ENCODE measurements at places on chromosomes 11 and 22.

GRCh38 chr22:30985561-30986208, 16.6 kb downstream of the TUG1 start:
- DNase-seq = no peak

DNA sequence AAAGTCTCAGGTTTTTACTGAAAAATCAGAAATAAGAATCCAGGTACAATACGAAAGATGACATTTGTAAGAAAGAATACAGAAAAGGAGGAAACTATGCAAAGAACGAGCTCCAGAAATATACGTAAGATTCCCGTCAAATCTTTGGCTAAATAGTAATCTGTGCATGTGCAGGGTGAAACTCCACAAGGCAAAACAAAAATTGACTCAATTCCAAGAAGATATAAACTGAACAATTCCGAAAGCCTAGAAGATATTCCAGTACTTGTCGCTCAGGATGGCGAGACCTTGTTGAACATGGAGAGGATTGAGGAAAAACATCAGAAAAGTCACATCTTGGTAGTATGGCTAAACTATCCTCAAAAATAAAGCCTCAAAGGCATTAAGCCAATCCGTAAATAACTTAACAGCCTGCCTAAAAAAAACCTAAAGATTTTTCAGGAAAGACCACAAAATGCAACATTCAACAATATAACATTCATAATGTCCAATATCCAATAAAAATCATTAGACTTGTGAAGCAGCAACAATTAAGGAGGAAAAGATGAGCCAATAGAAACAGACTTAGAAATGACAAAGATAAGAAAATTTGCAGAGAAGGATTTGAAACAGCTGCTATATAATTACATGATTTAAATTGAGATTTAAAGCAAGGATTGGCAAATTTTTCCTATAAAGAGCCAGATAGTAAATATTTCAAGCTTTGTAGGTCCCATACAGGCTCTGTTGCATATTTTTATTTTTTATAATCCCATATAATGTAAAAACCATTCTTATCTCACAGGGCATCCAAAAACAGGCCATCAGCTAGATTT, 166.4 kb upstream of the UBASH3B start:
- DNase-seq = no peak

DNA sequence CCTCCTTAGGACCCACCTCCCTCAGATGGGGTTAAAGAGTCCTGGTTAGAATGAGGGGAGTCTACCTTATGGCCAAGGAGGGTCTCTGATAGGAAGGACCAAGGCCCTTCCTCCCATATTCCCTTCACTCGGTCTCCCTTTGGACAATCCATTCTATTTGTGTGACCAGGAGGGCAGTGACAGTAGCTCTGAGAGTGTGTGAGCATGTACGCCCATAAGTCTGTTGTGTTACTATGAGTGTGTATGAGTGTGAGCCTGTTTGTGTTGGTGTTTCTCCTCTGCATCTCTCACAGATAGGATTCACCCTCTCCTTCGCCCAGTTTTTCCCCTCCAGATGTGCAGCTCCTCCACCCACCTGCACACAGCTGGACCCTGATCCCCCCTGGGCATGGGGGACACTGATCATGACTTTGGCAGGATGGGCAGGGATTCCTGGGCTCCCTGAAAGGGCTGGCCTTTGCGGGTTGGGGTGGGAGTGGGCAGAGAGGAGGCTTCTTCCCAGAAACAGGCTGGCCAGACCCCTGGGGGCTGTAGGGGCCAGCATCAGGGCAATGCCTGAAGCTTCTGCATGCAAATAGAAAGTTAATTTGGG, 14.5 kb downstream of the PHLDB1 start:
- DNase-seq = peak; percentile 31

GRCh38 chr22:43109921-43110443, 568 bp upstream of the BIK start:
- DNase-seq = no peak

DNA sequence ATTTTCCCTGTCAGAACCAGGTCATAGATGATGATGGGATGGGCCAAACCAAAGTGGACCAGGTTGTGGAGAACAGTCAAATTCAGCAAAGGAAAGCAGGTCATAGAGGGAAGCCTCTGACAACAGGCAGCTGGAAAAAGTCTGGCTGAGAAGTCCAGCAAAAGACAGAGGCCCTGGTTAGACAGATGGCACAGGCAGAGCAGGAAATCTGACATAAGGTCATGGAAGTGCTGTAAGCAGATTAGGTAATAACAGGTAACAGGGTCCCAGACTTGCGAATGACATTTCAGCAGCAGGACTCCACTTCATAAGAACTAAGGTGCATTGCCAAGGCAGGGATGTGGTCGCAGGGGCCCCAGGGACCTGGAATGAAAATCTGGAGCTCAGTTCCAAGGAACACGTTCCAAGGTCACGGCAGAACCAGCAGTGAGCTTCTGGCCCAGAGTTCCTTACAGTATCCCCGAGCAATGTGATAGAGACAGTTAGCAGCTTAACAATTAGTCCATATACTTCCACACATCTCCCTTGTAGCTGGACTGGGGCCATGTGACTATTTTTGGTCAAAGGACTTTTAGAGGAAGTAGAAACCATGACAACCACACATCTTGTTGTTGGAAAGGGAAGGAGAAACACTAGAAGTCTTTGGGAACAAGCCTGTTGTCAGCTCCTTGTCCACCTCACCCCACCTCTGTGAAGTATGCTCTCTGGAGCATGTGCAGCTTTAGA, 75.4 kb downstream of the ME3 start:
- no peak for DNase-seq

DNA sequence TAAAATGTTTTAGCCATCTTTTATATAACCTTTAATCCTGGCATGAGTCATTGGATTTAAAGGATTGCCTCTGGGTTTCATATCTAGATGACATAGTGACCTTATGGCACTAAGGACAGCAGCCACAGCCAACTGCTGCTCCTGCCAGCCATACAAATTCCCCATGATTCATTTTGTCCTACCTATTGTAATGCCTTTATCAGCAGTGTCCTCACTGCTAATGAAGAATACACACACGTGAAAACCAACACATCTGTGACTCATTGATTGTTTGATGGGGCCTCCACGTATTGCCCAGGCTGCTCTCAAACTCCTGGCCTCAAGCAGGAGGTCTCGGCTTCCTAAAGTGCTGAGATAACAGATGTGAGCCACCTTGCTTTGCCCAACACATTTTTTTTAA, 1.8 kb downstream of the LDHAL6A start:
- no peak for DNase-seq

DNA sequence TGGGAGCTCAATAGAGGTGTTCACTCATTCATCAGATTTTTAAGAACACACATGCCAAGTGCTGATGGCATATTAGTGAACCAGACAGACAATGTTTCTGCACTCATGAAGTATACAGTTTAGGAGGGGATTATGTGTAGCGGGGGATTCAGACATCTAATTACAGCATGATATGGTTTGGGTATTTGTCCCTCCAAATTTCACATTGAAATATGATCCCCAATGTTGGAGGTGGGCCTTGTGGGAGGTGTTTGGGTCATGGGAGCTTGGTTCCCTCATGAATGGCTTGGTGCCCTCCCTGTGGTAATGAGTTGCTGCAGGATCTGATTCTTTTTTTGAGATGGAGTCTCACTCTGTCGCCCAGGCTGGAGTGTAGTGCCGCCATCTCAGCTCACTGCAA, 8.9 kb upstream of the RAB3IL1 start:
- no peak for DNase-seq

DNA sequence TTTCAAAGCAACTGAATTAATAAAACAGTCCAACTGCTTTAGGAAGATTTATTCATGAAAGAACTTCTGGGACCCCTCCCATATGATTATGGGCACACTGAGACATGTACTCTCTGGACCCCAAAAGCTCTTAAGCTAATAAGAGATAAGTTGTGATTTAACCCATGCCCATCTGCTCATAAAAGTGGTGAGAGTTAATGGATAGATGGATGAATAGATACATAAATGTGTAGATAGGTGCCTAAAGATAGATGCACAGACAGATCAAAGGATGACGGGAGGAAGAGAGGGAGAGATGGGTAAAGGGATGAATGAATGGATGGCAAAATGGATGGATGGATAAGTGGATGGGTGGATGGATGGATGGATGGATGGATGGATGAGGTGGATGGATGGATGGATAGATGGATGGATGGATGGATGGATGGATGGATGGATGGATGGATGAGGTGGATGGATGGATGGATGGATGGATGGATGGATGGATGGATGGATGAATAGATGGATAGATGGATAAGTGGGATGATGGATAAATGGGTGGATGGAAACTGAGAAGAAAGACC, 29.4 kb upstream of the TH start:
- DNase-seq = no peak

Data from NCI-H526 treated with DMSO at 0.1 percent for 48 hours (cell line).